ENCODE measurements at places on chromosomes 3 and 15.

DNA sequence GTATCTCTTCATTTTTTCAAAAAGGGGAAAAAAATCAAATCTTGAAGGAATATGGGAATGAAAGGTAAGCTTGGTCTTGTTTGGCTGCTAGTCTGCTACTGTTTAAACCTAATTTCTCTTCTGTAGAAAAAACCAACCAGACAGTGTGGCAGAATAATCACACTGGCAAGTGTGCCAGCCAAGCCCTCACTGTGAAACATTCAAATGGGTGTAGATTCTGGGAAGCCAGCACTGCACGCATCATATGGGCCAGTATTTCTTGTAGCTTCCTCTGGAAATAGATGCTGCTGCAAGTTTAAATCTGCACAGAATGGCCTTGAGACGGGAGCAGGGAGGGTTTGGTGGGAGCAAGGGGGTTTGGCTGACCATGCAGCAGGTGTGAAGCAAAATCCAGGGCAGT lies 62.1 kb downstream of the POMGNT2 start:
- ATAC-seq: no peak

GRCh38 chr3:100185847-100186246 lies 71.5 kb upstream of the FILIP1L start:
- no peak for ATAC-seq

DNA sequence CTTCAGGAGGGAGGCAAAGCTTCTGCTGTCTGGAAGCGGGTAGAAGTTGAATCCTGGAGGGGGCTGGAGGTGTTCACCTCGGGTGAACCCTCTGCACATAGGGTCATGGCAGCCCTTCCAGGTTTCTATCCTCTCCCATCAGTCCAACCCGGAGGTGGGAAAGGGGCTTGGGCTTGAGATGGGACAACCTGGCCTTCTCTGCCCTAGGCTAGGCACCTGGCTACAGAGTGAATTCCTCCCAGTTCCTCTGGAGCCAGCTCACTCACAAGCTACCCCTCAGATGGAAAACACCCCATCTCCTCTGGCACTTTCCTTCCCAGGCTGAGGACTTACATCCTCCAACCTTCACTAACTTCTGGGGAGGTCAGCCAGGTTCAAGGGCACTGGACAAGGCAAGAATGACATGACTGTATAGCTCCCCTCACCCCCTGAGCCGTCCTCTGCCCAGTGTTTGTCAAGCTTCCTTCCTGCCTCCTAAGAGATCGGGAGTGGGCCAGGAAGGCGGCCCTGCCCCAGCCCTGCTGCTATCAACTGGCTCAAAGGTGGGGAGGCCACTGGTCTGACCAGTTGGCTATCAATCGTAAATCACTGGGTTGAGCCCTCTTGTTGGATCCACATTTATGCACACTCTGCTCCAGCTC lies 45.8 kb downstream of the KLF15 start:
- ATAC-seq: no peak

- no peak for ATAC-seq
Observed at GRCh38 chr3:41847679-41848078, 114.2 kb downstream of the ULK4 start.

DNA sequence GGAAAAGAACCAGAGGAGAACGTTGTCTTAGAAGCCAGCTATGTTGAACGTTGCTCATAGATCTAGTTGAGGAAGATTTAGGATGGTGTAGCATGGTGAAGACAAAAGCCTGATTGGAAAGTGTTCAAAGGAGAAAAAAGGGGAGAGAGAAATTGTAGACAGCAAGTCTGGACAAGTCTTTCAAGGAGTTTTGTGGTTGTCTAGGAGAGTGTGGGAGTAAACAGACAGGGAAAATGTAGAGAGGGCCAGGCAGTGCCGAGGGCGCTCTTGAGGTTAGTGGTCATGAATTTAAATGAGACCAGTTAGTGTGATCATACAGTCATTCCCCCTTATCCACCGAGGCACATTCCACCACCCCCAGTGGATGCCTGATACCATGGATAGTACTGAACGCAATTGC lies 167.5 kb upstream of the IL12A start:
- no peak for ATAC-seq

GRCh38 chr15:91698241-91698640 lies 155.3 kb upstream of the SLCO3A1 start:
- no peak for ATAC-seq

Data from SK-N-SH treated with all-trans-retinoic acid at 6 μM for 48 hours (cell line).